ENCODE measurements at places on chromosomes 7 and 10.

- no peak for DNase-seq
Observed at GRCh38 chr10:12825260-12825849, 176.2 kb downstream of the CCDC3 start.

GRCh38 chr10:48254750-48255512, 19.6 kb downstream of the FRMPD2 start:
- no peak for DNase-seq

GRCh38 chr10:122877264-122877663, 2.1 kb downstream of the FAM24B start:
- DNase-seq, result no peak

DNA sequence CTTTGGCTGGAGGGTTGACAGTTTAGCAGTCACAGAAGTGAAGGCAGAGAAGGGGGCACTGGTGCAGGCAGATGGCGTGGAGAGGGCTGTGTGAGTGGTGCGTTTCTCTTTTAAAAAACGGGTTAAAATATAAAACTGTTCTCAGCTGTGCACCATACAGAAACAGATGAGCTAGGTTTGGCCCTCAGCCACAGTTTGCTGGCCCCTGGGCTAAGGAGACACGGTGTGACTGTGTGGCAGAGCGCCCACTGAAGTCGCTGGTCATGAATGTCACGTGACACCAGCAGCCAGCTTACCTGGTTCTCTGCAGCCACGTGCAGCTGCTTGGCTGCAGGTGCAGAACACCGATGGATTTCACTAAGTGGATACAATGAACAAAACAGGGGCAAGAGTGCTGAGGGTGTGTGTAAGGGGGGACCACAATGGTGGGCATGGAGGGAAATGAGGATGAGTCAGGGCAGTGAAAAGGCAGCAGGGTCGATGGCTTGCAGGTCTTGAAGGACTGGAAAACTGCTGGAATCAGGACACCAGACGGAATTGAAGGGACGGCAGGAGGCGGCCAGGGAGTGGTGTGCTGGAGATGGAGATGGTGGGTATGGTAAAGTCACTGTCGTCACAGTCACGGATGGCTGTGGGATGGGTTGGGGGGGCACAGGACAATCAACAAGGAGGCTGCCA, 7.4 kb downstream of the ZNF746 start:
- DNase-seq, result no peak

GRCh38 chr10:121886997-121887622, 40.7 kb downstream of the ATE1 start:
- peak; percentile 42 for DNase-seq

DNA sequence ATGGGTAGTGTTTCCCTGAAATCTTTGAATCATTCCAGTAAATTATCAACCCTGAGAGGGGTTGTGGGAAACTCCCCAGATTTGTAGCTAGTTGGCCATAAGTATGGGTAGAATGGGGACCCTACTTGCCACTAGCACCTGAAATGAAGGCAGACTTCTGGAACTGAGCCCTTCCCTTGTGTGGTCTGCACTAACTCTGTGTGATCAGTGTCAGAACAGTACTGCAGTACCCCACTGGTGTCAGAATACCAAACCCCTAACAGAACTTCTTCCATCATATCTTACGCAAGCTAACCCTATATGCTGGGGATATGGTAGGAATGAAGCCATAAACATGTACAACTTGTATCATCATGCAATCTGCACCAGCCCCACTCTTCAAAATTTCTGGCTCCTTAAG, 50.8 kb downstream of the ABI1 start:
- DNase-seq, result no peak

DNA sequence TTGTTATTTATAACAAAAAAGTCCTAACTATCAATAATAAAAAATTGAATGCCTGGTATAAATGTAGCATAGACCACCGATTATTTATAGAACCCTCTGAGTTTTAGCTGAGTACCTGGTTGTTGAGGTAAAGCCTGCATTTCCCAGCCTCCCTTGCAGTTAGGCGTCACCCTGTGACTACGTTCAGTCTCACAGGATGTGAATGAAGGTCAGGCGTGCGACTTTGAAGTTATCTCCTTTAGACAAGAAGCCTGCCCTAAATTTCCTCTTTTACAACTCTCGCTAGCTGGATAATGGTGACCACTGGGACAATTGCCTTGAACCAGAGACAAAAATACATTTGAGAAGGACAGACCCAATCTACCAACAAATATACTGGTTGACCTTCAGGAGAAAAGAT, 67.5 kb upstream of the TES start:
- no peak for DNase-seq

- DNase-seq, result peak; percentile 68
Observed at GRCh38 chr7:106484562-106484961, 176.4 kb downstream of the CCDC71L start.

GRCh38 chr10:94225589-94225988, 137.2 kb downstream of the NOC3L start:
- DNase-seq, result peak; percentile 19

- DNase-seq, result peak; percentile 36
Observed at GRCh38 chr10:77667426-77668324, 30.1 kb upstream of the KCNMA1 start.

DNA sequence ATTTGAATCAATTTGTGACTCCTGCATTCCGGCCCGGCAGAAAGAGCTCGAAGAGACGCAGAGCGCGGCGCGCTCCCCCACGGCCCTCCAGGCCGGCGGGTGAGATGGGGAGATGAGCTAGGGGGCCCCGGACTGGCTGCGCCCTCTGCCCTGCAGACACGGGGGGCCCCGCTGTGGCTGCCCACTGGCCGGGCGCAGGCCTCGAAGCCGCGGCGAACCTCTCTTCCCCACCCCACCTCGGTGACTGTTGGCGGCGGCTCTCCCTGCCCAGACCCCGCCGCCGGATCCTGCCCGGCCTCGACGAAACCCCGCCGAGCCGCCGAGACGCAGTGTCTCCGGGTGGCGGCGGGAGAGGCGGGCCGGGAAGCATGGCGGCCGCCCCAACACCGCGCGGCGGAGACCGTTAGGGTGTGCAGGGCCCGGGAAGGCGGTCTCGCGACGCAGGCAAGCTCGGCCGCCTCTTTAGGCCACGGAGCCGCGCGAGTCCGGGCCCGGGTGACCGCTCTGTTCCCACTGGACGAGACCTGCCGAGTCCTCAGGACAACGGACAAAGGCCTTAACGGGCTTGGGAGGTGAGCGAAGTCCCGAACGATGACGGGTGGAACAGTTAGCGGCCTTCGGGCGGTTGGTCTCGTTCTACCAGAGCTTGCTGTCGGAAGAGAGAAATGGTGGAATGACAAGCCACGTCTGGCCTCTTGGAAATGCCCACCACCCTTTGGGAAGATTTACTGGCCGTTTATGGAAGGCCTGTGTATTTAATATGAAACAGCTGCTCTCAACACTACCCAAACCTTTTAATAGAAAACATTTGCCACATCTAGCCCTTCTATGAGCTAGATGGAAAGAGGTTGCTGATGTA, 24.3 kb downstream of the NUP42 start:
- DNase-seq, result no peak

DNA sequence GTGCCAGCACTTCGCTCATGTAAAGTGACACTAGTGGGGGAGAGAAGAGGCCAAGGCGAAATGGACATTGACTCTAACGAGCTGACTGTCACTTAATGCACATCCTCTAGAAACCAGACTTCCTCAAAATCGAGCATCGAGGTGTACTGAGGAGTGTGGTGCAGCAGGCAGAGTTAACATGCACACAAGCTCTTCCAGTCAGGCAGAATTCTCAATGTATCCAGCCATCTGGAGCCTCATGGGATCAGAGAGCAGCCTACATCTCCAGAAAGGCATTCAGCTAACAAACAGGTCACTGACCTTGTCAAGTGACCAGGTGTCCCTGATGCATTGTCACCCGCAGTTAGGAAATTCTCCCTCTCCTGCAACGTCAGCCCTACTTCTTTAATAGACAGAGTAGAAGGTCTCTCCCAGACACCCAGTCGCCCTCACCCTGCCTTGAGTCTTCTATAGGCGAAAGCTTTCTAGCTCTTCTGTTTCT, 259.8 kb upstream of the AOAH start:
- no peak for DNase-seq
